ENCODE measurements at places on chromosomes 12 and 14. TPM values are rescaled to one million over a fixed set of nuclear protein-coding genes. Genes with fewer than 3 reads are reported as not detected.

DNA sequence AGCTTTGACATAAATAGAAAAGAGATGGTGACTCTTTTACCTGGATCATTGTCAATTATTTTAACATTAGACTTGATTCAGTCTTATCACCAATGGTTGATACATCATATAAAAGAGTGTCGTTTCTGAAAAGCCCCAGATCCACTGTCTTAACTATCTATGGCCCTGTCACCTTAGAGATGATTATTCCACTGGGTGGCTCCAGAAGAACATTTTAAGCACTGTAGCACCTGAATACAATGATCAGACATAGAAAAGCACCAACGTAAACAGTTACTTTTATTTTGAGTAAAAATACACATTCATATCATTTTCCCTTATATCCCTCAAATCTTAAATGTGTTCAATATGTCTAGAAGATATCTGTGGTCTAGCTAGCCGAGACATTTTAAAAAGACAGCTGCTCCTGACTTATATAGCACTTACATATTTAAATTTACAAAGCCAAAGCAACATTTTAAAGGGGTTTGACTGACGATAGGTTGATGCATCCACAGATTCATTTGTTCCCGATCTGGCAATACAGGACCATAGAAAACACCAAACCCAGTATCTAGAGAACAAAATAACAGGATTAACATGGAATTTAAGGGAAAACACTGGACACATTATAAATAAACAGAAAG, 32.9 kb downstream of the TSPAN8 start:
- no peak for DNase-seq

DNA sequence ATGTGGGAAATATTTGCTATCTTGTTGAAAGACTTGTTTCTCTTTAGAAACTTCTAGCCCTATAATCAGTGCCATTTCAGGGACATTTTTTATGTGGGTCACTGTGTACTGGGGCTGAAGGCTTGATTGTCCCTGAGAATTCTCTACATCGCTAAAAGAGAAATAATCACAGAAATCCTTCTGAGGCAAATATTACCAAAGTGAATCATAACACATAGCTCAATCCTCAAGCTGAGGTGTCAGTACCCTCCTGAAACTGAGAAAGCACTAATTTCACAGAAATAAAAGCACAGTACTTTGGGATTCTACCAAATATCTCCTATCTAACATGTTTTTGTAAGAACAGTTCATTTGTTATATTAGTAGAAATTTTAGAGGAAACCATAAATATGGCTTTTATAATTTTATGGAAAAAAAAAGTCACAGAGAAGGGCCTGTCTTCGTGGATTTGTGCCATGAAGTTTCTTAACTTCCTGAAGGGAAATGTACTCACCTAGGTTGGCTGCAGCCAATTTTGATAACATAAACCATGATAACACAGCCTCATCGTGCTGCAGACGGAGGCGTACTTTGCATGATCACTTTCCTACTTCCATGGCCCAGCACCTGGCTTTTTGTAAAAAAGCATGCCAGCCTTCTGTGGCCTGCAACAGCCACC, 163.7 kb upstream of the HIF1A start:
- DNase-seq, result no peak

DNA sequence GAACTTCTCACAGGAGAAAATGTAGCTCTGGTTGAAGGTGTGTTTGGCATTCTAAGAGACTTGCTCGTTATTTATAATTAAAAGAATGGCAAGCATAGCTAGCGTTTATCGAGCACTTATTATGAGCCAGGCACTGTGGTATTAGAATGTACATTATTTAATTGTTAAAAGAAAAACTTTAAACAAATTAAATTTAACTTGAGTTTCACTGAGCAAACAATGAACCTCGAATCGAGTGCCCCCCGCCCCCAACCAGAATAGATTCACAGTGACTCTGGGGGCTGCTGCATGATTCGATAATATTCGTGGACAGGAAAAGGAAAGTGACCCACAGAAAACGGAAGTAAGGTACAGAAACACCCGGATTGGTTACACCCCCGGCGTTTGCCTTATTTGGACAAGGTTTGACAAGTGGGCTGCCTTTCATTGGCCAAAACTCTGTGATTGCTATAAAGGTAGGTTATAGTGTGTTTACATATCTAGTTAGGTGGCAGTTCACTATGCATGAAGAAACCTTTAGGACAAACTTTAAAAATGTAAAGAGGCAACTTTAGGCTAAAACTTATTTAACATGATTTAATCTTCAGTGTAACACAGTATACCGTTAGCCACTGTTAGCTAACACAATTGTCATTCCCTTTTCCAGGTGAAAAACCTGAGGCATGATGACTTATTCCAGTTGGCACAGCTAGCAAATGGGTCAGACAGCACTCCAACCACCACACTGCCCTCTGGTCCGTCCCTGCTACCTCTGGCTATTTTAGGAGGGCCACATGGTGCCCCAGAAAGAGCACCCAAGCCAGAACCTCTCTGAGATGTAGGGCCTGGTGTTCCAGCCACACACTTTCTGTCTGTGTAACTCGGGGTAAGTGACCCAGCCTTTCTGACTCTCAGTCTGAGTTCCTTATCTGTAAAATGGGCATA, 7.1 kb downstream of the SCNN1A start:
- DNase-seq, result no peak

DNA sequence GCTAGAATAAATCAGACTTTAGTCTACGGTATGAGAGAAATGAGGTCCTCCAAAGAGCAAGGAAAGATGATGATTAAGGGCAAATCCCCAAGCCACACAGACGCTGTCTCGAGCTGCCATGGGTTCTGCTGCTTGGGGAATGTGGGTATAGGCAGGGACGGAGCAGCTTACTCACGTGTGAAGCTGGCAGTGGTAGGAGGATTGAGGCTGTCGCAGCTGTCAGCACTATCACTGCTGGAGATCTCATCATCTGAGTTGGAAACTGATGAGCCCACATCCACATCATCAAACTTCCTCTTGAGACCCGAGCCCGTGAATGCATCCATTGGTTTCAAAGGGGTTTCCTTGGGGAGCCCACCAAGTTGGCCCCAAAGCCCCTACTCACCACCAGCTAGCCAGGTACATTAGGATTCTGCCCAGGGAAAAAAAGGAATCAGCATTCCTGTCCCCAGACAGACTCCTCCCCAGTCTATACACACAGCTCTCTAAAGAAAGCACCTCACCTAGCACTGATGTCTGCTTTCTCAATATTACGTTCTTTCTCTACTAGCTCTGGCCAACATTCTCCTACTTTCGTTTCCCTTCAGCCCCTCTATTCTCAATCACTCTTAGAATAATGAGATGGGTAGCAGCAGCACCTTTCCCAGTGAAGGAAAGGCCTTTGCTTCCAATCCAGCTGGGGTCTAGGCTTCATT, 7.0 kb downstream of the CSRNP2 start:
- no peak for DNase-seq

Gene PLEKHG7
- not detected for total RNA-seq
